ENCODE measurements at places on chromosomes 3 and 15.

DNA sequence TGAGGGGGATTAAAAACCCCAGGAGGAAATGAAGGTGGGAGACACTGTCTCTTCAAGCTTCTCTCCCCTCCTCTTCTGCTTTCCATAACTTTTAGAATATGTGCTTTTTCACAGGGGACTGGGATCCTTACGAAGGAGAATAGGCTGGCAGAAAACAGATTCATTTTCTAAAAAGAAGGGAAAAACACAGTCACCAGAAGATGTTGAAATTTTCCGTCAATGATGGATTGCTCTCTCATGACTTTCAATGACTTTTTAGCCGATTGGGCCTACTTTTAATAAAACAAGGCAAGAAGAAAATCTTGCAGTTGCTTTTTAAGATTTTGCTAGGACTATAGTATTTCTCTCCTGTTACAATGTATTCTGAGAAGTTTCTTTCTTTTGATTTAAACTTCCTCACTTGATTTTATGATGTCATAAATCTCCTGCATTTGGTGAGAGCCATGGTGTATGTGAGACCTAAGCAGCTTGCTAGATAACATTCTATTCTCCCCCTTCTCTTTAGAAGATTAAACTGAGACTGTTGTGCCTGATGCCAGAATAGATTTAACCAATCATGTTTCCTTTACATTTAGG is 241.2 kb downstream of the FEZF2 start:
- no peak for DNase-seq

DNA sequence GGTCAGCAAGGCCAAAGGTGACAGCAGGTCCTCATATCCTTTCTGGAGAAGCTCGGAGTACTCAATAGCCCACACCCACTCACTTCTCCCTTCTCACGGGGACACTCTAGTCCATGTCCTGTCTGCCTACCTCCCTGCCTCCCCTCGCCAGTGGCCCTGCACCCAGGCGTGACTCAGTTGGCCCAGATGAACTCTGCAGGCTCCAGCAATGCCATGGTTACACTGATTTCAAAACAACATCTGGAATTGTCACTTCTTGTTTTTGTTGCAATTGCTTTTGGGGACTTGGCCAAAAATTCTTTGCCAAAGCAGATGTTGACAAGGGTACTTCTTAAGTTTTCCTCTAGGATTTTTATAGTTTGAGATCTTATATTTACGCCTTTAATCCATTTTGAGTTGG is 13.0 kb downstream of the IL16 start:
- DNase-seq, result no peak

DNA sequence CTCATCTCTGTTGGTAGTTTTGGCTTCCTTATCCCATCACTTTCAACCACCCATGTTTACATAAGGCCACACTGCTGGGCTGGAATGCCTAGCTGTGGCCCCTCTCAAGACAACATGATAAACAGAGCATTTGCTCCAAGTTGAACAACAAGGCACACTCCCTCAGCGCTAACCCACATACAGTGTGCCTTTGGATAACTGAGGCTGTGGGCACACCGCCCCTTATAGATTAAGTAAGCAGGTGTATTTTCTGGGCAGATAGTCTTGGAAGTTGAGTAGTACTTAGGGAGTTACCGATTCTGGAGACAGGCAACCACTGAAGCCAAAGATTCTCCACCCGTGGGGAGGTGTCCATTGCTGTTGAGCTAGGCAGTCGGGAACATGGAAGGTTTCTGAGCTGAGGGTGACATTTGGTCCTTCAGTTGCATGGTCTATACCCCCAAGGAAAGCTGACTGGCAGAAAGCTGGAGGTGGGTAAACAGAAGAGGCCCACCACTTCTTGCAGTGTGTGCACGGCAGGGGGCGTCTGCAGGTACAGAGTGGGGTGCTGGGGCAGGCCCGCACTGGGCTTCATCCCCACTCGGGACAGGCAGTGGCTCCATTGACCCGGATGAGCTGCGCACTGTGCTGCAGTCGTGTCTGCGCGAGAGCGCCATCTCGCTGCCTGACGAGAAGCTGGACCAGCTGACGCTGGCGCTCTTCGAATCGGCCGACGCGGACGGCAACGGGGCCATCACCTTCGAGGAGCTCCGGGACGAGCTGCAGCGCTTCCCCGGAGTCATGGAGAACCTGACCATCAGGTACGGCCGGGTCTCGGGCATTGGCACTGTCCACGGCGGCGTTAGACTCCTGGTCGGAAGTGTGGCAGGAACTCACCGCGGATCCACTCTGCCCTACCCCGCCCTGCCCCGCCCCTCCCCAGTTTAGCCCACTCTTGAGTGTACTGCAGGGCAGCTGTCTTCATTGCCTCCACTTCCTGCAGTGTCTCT is 16.8 kb downstream of the NOX5 start:
- DNase-seq, result no peak

DNA sequence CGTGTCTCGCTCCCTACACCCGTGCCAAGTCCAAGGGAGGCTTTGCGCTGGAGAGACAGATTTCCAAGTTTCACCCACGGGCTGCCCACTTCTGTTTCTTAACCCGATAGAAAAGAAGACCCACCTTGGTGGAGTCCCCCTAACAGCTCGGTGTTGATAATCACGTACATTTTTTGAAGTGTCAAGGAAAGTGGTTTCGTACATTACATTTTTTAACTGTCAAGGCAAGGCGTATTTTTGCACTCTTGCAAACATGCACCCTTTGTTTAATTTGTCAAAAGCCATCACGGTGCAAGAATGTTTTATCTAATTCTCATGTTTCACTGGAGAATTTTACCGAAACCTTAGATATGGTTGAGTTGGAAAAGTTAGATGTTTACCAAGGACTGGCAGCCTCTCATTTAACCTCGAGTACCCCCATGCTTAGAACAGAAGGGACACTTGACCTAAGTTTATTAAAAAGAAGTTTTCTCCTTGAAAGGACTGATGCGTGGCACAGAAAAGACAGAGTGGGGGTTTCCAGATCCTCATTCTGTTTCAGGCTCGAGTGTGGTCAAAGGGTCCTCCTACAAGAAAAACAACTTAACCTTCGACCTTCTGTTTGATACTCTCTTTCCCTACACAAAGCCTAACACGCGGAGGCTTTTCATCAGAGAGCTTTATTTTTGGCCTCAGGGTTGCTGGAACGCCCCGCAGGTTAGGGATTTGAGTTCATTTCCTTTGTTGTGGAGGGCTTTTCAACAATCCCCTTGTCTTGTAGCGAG is 882 bp downstream of the GXYLT2 start:
- no peak for DNase-seq

DNA sequence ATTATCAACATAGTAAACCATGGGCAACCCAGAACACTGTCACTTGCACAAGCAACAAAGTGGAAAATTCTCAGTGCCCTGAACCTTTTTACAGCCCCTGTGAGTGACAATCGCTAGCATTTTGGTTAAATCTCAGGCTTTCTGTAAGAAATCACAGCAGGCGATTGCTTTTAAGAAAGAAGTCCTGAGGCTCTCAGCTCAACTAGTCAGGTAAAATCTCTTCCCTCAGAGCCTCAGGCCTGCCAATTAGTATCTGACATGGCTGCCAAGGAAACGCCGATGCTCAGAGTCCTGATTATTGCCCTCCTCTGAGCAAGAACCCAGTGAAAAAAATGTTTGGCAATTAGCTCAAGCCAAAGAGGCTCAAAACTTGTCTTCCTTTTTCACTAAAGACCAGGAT is 530.8 kb downstream of the DIPK2A start:
- no peak for DNase-seq

GRCh38 chr3:174062923-174063322 is 665.4 kb downstream of the NLGN1 start:
- no peak for DNase-seq

- DNase-seq, result no peak
Measured at GRCh38 chr3:138914870-138915502, 32.0 kb downstream of the FOXL2 start.

DNA sequence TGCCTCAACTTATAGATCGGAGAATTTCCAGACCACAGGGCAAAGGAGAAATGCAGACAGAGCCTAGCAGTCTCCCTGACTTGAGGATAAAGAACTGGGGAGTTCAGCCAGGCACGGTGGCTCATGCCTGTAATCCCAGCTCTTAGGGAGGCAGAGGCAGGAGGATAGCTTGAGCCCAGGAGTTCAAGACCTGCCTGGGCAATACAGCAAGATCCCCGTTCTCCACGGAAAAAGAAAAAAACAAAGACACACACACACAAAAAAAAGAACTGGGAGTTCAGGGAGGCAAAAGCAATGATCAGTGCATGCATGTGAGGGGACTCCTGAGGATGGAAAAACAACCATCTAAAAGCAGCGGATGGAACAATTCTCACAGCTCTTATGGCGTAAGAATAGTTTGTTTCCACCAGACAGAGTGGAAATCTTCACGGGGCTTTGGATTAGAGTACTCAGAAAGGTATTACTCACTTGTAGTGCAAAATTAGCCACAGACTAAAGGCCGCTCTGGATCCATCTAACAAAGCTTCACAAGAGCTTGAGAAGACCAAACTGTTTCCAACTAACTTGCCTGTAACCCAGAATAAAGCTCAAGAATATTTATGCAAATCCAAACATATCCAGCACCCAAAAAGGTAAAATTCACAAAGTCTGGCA is 16.3 kb downstream of the SEC11A start:
- no peak for DNase-seq

DNA sequence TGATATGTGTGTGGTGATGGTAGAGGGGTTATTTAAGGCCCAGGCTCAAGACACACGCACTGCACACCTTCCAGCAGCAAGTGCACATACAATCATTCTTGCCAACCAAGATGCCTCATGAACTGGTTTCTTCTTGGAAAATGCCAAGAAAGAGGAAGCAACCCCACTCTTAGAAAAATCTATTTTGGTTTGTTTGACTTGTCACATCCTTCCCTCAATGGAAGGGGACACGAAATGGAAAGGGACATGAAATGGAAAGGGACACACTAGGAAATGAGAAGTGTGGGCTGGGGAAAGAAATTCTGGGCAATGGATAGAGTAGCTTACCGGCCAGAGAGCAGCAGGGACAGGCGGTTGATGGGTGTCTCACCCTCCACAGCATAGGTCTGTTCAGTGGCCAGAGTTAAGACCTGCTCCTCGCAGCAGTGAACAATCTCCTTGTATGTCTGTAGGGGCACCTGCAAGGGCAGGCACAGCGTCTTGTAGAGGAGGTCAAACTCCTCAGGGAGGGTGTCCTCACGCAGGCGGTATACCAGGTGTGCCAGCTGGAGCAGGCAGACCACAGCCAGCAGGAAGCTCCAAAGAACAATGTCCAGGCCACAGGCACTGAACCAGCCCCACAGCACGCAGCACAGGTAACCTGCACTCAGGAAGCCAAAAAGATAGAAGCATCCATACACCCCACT is 640 bp downstream of the POPDC2 start:
- no peak for DNase-seq

DNA sequence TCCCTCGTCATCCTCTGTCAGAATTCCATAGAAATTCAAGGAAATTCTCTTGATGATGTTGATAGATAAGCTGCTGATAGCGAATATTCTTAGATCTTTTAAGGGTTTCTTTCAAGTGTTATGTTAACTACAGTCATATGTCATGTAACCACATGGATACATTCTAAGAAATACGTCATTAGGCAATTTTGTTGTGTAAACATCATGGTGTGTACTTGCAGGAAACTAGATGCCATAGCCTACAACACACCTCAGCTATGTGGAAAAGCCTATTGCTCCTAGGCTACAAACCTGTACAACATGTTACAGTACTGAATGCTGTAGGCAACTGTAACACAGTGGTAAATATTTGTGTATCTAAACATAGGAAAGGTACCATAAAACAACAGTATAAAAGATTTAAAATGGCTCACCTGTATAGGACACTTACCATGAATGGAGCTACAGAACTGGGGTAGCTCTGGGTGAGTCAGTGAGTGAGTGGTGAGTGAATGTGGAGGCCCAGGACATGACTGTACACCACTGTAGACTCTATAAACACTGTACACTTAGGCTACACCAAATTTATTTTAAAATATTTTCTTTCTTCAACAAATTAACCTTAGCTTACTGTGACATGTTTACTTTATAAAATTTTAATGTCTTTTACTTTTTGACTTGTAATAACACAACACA is 34.6 kb downstream of the GLDN start:
- DNase-seq, result no peak

GRCh38 chr3:109275702-109276293 is 40.5 kb downstream of the DPPA2 start:
- DNase-seq, result no peak

DNA sequence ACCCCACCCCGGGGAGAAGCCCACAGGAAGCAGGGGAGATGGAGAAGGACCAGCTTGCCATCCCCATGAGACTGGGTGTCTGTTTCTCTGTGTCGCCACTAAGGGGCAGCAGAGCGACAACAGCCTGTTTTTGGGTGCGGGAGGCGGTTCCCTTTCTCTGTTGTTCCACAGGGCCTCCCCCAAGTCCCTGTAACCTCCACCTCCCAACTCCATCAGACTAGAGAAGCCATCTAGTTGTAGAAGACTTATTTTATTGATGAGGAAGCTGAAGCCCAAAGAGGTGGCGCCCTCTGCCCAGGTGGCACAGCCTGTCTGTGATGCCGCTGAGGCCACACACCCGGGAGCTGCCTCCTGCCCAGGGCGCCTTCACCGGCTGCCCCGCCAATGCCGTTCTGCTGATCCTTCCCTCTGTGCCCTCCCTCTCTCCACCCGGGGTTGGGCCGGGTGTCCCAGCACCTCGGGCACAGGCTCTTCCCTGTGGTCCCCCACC is 3.9 kb upstream of the CCDC9B start:
- DNase-seq, result no peak

DNA sequence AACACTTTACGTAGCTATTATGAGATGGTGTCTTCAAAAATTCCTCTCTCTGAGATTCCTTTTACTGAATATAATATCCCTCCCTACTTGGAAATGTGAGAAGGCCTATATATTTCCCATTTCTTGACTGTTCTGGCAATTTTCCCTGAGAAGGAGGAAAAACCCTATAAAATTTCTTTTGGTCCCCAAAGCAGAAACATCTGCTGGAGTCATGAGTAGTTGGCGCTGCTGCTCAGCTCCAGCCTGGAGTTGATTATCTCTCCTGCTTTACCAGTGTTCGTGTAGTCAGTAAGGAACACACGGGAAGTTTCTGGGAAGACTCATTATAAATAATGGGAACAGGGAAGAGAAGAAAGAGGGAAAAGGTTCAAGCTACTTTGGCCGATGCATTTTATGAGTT is 680.1 kb downstream of the EPHA3 start:
- DNase-seq, result no peak

DNA sequence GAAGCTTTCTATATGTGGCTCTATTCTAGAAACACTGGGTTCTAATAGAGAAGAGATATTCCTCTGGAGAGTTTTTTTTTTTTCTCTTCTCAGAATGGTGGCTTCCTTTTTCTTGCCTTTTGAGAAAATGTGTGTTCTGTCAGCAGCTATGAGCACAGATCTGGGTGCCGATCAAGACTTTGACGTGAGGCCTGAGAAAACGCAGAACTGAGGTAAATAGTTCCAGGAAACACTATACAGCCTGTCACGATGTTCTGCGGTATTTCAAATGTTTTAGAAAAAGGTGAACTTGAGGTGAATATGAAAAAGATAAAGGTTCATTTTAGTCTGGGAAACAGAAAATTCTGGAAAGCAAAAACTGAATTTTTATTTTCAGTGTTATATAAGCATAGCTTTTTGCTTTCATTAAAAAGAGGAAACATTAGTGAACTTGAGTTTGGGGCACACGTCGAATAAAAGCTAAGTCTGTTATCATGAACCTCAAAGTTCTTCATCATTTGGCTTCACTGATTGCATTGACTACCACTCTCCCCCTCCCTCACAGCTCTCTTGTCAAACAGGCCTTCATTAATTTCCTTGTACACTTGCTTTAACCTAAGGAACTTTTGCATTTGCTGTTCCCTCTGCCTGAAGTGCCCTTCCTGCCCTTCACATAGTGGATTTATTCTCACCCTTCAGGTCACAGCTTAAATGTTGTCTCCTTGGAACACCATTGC is 265.1 kb downstream of the NFKBIZ start:
- DNase-seq, result no peak

GRCh38 chr3:99504258-99504657 is 134.1 kb upstream of the COL8A1 start:
- DNase-seq, result no peak
